ENCODE measurements at places on chromosomes 6 and 20. TPM values are rescaled to one million over a fixed set of nuclear protein-coding genes. Genes with fewer than 3 reads are reported as not detected.

GRCh38 chr6:2940010-2940850 is 31.1 kb downstream of the SERPINB6 start:
- DNase-seq: peak; percentile 25

GRCh38 chr20:11221046-11221445 is 547.2 kb upstream of the JAG1 start:
- no peak for DNase-seq

CD93 gene
- not detected for total RNA-seq

DNA sequence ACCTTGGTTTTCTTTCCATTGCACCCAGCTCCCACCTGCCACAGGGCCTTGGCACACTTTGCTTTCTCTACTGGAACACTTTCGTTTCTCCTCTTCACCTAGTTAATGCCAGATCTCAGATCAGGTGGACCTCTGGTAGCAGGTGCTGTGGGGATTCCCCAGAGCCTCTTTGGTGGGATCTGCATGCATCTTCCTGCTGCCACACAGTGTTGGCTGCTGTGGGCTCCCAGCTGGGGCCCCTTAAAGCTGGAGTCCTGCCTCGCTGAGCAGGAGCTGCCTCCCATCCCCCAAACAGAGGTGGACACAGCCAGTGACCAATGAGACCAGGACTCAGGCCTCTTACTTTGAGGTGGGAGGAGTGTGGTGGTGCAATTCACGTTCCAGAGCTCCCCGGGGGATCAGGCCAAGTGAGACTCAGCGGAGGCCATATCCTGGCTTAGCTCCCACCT is 28.4 kb downstream of the CEBPB start:
- no peak for DNase-seq

EPHA7 gene
- total RNA-seq: not detected

DNA sequence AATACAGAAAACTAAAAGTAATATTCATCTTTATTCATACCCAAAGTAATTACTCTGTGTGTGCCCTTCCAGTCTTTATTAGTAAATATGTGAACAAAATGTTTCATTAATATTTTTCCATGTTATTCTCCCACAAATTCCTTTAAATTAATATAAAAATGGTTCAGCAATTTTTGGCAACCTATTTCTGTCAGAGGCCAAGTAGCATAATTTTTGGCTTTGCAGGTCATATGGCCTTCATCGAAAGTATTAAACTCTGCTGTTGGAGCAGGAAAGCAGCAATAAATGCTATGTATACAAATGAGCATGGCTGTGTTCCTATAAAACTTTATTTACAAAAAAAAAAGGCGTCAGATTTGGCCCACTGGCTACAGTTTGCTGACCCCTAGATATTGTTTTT is 16.1 kb downstream of the ZC2HC1B start:
- no peak for DNase-seq

PACRG gene
- not detected for total RNA-seq

GRCh38 chr20:33789109-33789857 is 21.9 kb upstream of the CHMP4B start:
- no peak for DNase-seq

DNA sequence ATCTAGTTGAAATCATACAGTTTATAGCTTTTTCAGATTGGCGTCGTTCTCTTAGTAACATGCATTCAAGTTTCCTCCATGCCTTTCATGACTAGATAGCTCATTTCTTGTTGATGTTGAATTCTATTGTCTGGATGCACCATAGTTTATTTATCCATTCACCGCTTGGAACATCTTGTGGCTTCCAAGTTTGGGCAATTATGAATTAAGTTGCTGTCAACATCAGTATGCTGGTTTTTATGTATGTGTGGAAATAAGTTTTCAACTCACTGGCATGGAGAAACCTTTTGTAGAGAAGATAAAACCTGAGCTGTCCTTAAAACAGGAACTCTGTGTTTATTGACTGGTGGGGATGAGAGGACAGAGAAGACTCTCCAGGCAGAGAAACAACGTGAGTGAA is 248.0 kb downstream of the CDC5L start:
- DNase-seq: no peak

MICA gene
- total RNA-seq: 9.9 TPM

DNA sequence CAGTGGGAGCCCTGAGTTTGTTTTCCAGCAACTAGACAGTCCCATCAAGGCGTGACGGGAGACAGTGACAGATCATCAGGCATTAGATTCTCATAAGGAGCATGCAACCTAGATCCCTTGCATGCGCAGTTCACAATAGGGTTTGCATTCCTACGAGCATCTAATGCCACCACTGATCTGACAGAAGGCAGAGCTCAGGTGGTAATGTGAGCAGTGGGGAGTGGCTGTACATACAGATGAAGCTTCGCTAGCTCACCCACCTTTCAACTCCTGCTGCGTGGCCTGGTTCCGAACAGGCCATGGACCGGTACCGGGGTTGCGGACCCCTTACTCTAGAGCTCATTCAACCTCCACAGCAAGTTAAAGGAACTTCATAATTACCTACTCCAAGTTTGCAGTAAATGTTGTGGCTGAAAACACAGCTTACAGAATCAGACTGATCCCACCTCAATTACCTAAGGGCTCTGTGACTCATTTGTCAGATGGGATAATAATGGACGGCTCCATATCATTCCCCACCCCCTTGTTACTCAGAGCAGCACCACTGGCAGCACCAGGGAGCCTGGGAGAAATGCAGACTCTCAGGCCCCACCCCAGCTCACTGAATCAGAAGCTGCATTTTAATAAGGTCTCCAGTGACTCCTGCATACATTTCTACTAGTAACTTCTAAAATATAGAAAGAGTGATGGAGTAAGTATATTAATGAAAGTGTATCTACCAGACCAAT is 15.7 kb downstream of the PXMP4 start:
- DNase-seq: no peak

TRIM15 gene
- total RNA-seq: not detected

DNA sequence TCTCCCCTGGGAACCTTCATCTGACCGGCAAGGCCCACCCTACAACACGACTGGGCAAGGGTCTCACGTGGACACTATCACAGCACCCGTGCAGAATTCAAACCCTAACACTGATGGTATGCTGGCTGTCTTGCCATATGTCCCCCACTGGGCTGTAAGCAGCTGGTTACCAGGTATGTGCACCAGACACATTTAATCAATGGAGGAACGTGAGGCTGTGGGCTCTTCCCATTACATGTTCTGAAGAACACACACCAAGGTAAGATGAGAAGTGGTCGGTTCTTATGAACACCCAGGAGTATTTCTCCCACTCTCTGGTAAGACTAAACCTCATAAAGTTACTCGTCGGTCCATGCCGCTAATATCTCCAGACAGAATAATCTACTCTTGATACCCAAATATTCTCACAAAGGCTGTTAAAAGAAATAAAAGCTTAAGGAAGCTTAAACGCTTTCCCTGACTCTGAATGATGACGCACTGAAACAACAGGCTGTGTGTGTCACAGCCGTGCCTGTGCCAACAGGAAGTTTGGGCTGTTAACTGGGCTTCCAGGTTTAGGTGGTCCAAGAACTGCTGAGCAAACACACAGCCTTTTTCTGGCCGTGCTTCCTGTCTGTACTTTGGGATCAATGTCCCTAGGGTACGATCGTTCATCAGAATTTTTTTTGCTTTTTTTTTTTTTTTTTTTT is 75.3 kb downstream of the SLC23A2 start:
- DNase-seq: no peak

GRCh38 chr6:169162752-169163407 is 90.8 kb downstream of the THBS2 start:
- DNase-seq: no peak

- no peak for DNase-seq
Observed at GRCh38 chr6:62265906-62266525, 20.0 kb downstream of the KHDRBS2 start.

DCDC2 gene
- total RNA-seq: not detected

DNA sequence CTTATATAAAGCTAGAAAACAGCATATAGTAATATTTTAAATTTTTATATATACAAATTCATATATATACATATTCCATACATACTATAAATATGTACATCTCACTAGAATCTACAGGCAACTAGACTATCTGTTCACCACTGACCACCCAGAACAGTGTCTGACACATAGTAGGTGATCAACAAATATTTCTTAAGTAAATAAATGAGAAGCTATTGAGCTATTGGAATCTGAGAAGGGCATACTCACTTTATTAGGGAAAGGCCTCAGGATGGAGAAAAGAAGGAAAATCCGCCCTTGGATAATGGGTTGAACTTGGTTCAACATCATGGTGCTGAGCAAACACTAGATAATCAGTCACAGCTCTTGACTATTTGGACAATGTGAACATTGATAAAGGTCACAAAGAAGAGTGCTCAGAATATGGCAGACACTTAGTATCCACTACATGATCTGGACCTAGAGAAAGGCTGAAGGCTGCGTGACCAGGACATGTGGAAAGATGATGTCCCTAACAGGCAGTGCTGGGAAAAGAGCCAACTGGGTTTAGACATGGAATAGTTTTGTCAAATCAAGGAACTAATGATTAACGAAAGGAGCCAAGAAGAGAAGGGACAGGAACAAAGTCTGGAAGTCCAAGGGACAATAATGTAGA is 186.1 kb downstream of the TASP1 start:
- no peak for DNase-seq

DNA sequence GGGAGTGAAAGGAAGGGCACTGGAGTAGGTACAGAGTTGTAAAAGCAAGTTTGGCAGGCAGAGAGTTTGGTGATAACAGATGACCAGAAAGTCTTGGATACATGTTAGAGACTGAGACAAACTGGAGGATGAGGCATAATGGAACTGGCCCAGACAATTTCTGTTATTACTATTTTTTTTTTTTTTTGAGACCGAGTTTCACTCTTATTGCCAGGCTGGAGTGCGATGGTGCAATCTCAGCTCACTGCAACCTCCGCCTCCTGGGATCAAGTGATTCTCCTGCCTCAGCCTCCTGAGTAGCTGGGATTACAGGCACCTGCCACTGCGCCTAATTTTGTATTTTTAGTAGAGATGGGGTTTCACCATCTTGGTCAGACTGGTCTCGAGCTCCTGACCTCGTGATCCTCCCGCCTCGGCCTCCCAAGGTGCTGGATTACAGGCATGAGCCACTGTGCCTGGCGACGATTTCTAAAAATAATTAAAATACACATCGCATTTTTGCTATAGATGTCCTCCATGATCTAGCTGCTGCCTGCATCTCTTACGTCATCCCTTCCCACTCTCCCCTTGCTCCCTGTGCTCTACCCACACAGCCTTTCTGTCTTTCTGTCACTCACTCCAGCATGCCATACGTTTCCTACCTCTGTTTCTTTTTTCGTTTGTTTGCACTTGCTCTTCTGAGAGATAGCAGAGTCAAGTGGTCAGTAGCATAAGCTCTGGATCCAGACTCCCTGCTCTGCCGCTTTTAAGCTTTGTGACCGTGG is 23.5 kb downstream of the MAPK14 start:
- DNase-seq: no peak
